Dermis microvascular lymphatic vessel endothelial cell (primary cell): ENCODE measurements at places on chromosomes 1 and 21. TPM values are rescaled to one million over a fixed set of nuclear protein-coding genes. Genes with fewer than 3 reads are reported as not detected.

The KCNE2 gene
- total RNA-seq: not detected in 2 replicates

The PLA2G2C gene
- total RNA-seq: not detected in 2 replicates

The CNIH3 gene
- 1.5 and 2.1 TPM in 2 replicates for total RNA-seq

The C1orf53 gene
- 1.8 and 3.5 TPM in 2 replicates for total RNA-seq

The CD84 gene
- not detected in 2 replicates for total RNA-seq

The FGR gene
- 0.13 and 0.25 TPM in 2 replicates for total RNA-seq

The RGS8 gene
- total RNA-seq: not detected in 2 replicates
